ENCODE measurements at places on chromosomes 12 and 14.

- no peak for DNase-seq
Observed at GRCh38 chr12:110286623-110287022, 5.6 kb downstream of the ATP2A2 start.

DNA sequence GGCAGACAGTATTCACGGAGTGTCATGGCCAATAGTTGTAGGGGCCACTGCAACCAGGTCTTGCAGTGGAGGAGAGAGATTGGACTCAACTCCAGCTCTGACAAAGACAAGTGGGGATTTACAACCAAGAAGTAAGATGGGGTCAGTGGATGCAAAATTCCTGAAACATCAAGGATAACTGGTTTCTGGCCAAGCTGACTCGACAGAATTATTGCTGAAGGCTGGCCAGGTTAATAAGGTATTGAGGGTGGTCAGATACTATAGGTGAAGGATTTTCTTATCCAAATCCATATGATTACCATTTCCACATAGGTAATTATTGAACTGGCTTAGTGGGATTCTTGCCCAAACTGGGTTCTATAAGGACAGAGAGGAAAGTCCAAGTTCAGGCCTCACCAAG is 64.9 kb upstream of the FOXG1 start:
- DNase-seq: no peak

GRCh38 chr12:83102499-83102898 is 415.8 kb downstream of the TMTC2 start:
- DNase-seq: no peak

DNA sequence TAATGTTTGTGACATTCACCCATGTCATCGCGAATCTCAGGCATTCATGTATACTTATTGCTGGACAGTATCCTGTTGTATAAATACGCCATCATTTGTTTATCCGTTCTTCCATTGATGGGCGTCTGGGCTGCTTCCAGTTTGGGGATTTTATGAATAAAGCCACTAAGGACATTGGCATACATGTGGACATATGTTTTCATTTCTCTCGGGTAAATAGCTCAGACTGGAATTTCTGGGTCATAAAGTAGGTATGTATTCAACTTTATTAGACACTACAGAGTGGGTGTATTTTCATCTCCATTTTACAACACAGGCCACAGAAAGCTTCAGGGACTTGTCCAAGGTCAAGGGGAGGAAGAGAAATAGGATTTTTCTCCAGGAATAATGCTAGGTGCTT is 48.9 kb downstream of the HRK start:
- DNase-seq: peak; percentile 46

GRCh38 chr12:117476341-117476740 is 114.9 kb upstream of the NOS1 start:
- no peak for DNase-seq
